ENCODE measurements at places on chromosomes 6 and 20.

GRCh38 chr6:167933847-167934246 lies 63.6 kb upstream of the KIF25 start:
- DNase-seq: no peak

- no peak for DNase-seq
Measured at GRCh38 chr6:40391851-40392517, 195.2 kb downstream of the LRFN2 start.

GRCh38 chr20:39067526-39068216 lies 105.5 kb downstream of the DHX35 start:
- DNase-seq: no peak

- DNase-seq: no peak
Measured at GRCh38 chr6:134249759-134250602, 67.9 kb downstream of the SGK1 start.

GRCh38 chr6:33683576-33684427 lies 27.7 kb downstream of the UQCC2 start:
- no peak for DNase-seq

DNA sequence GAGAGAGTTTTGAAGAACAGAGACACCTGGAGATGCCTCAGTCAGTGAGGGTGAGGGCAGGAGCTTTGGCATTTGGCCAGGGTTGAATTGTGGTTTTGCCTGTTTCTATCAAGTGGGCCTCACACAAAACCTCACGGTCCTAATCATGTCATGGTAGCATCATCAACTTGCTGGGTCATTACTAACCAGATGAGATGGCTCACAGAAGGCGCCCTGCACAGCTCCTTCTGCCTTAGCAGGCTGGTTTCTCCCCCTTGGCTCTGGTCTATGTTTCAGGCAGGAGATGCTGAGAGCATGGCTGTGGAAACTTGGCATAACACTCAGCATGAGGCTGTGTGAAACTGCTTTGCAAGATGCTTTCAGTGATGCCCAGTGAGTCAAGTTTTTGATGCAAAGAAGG lies 99.3 kb downstream of the LRRC1 start:
- DNase-seq: peak; percentile 10

- DNase-seq: no peak
Measured at GRCh38 chr6:101879782-101880181, 486.3 kb downstream of the GRIK2 start.

- DNase-seq: no peak
Measured at GRCh38 chr20:44445742-44446710, 29.6 kb upstream of the TTPAL start.

DNA sequence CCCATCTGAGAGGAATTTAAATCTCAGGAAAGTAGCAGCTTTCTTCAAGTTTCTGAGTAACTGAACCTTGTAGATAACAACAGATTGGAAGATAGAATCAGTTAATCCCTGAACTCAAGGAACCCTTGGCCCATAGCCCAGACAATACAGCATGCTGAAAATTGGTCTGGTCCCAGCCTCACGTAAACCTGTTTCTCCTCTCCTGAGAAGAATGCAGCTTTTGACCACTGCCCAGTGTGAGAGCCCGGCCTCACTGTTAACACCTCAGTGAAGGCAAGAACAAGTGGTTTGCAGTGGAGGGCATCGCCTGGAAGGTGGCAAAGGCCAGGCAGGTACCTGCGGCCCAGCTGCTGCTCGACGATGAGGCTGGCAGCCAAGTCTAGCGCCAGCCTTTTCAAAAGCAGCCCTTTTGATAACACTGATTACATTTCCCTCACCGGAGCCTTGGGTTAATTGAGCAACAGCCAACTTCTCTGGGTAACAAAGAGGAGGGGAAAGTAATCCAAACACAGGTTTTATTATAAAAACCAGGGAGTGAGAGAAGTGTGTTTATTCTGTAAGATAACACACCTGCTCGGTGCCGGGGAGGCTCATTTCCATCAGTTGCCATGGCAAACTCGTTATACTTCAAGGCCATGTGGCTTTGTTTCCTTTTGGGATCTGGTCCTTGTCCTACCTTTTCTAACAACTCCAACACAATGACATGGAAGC lies 54.0 kb downstream of the TRAF3IP2 start:
- DNase-seq: peak; percentile 68

DNA sequence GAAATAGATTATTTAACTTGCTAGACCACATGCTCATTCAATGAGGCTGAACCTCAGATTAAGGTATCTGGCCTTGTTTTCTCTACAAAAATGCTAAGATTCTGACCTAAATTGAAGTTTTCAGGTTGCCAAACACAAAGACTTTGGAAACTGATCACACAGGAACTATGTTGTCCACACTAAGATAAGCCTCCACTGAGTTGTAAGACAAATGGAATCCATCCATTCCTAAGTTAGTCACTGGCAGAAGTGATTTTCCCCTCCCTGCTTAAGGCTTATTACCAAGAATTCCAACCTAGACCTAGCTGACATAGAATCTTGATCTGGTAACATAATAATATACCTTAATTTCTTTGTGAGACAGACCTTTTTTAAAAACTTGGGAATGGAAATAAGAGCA lies 608.1 kb downstream of the TENT5A start:
- no peak for DNase-seq

DNA sequence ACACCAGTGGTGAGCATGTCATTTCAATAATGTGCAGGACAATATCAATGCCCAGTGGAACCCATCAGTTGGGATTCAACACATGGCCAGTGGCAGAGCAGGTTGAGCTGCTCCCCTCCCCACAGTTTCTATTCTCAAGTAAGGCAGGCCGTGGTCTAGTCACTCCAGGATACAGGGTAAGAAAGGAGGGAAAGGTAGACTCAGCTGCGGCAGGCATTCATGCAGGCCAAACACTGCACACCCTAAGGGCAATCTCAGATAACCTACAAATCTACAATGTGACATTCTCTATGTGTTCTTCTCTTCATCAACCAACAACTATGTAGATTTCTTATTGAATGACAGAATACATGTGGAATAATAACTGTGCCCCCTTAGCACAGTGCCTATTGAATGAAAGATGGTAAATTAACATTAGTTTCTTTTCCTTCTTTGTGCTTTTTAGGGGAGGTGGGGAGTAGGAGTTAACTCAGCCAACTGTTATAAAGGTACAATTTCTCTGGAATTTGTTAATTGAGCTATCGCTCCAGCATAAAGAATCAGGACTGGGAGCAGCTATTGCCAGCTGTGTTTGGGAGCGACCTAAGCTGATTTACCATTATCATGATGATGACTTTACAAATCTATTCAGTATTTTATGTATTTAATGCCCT lies 89.7 kb downstream of the FAM50B start:
- no peak for DNase-seq

DNA sequence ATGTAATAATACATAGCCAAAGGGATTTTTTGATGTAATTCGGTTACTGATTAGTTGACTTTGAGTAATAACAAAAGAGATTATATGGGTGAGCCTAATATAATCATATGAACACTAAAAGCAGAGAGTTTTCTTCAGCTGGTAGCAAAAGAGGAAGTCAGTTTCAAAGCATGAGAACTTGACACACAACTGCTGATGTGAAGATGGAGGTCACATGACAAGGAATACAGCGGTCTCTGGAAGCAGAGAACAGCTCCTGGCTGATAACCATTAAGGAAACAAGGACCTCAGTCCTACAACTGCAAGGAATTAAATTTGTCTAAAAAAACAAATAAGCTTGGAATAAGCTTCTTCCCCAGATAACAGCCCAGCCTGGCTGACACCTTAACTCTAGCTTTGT lies 154.5 kb upstream of the PRND start:
- DNase-seq: no peak

- DNase-seq: no peak
Measured at GRCh38 chr6:156883497-156884252, 106.5 kb downstream of the ARID1B start.

DNA sequence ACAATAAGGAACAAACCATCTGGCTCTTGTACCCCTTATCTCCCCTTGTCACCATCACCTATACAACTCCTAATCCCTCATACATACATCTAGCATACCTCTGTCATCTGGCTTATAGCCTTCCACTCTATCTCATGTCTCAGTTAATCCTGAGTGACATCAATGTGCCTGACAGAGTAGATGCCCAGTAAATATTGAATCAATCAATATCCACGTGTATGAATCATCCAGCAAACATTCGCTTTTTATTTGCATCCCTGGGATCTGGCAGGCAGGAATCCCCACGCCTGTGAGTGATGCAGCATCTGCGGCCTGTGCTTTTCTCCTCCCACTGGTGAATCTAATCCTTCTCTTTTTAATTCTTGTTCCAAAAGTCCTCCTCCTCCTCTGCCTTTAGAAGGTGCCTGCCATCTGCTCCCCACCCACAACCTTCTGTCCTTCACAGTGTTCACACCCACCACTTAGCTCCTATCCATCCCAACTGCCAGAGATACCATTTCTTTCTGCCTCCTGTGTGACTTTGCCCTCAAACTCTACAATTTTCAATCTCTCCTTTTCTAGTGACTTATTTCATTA lies 37.6 kb downstream of the ZNF391 start:
- peak; percentile 47 for DNase-seq

DNA sequence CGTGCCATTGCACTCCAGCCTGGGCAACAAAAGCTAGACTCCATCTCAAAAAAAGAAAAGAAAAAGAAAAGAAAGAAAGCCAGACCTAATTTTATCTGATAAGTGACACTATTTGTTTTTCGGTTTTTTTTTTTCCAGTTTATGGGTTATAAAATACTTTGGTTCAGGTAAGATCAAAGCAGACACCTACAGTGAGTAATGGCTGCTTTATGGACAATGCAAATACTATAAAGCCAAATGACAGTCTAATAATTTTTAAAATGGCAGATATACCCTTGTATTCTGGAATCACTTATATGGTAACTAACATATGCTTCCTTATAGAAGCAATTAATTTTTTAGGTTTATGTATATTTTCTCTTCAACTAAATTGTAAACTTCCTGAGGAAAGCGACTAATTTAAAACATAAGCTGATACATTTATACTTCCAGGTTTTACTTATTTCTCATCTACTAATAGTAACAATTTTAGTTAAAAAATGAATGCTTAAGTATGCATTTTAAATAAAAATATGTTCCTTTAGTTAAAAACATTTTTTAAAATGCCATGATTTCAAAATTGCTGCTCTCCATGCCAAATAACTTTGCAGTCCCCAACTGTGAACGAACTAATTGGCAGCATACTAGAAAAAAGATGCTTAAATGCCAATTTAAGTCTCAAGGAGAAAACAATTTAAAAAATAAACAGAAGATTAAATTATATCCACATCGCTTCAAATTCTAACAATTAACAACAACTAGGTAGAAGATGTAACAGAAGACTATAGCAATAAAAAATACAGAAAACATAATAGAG lies 38.5 kb downstream of the KIAA0319 start:
- no peak for DNase-seq

GRCh38 chr20:11675920-11676629 lies 241.6 kb upstream of the BTBD3 start:
- no peak for DNase-seq

DNA sequence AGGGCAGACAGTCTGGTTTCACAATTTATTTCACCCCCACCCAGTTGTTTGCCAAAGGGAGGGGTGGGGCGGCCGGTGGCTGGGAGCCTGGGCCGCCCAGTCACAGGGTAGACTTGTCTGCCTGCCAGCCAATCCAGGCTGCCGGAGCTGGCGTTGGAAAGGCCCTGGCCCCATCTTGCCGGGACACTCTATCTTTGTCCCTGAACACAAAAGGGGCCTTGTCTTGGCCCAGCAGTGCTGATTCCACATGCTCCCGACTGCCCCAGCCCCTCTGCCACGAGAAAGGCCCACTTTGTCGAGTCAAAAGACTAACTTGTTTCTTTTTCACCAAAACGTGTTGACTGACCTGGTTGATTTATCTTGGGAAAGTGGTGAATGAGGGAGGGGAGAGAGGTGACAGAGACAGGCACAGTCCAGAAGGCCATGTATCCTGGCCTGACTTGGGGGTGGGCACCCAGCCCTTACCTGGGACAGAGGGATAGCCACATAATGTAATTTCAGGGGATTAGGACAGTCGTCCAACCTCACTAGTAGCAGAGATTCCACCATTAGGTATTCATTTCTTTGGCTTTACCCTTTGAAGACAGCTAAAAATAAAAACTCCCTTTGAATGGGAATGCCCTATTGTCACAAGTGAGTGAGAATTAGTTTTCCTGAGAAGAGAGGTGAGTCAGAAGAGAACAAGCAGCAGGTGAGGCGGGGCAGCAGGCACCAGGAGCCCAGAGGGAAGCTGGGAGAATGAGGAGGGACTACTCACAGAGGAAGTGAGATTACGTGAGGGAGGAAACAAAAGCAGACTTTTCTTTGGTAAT lies 67.0 kb upstream of the SIRPA start:
- no peak for DNase-seq

- peak; percentile 1 for DNase-seq
Measured at GRCh38 chr20:54199721-54200176, 8.1 kb upstream of the PFDN4 start.

DNA sequence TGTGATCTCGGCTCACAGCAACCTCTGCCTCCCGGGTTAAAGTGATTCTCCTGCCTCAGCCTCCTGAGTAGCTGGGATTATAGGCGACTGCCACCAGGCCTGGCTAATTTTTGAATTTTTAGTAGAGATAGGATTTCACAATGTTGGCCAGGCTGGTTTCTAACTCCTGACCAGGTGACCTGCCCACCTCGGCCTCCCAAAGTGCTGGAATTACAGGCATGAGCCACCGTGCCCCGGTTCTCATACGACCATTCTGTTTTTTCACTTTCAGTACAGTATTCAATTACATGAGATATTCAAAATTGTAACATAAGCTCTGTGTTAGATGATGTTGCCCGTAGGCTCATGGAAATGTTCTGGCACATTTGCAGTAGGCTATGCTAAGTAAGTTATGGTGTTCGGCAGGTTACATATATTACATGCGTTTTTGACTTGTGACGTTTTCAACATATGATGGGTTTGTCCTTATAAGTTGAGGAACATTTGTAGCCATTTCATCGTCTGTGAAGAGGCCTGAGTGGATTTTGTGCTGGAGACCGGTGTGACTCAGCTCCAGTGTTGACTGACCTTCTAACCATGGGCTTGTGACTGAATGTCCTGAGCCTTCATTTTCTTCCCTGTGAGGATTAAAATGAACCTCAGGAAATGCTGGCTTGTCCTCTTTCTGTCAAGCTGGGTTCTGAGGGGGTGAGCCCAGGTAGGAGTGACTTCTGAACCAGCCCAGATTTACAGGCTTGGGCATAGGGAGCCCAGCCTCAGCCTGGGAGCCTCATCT lies 12.2 kb downstream of the PPARD start:
- no peak for DNase-seq

GRCh38 chr6:99951016-99951805 lies 42.8 kb downstream of the MCHR2 start:
- DNase-seq: no peak

DNA sequence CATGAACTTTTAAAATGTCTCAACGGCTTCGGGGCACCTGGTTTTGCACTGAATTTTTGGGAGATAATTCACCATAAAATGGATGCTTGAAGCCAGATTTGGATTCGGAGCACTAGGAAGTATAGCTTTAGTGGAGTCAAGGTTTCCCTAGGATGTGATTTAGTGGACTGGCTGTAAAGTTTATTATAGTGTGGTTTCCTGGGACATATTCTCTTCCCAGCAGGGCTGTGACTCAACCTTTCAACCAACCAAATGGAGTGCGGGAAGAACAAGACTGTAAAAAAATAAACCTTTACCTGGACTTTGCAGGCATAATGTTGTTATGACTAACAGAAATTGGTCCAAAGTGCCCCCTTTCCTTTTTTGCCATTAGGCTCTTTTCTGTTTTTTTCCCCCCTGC lies 327.4 kb upstream of the MAN1A1 start:
- DNase-seq: no peak

- DNase-seq: peak; percentile 1
Measured at GRCh38 chr6:44712353-44713111, 325.0 kb downstream of the CDC5L start.
